ENCODE measurements at places on chromosomes 6 and 20.

DNA sequence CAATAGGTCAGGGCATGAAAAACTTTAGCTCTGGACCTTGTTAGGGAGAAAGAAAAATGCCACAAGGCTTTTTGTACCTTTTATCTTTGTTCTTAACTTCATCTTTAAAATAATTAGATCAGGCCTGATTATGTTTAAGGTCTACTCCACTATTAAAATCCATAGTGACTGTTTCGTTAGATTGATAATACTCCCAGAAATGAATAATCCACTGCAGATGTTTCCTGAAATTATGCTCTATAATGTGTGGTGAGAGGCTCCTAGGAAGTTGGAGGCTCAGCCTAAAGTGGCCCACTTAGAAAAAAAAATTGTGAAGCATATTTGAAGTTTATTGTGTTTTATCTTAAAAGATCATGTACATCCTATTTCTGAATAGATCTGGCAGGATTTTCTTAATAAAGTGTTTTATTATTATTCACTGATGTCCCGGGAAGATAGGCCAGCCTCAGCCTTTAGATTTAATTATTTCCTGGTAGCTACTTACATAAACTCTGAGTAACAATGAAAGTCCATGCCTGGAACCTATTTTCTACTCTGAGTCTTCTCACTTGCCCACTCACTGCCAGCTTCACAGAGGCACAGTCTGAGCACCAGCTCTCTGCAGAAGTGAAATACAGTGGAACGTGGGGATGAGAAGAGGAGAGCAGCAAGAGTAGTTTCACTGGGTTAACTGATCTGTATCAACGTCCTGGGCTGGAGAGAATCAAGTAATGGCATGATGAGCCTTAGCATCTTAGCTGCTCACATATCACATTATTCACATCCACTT, 126.8 kb upstream of the TMEM170B start:
- no peak for DNase-seq

DNA sequence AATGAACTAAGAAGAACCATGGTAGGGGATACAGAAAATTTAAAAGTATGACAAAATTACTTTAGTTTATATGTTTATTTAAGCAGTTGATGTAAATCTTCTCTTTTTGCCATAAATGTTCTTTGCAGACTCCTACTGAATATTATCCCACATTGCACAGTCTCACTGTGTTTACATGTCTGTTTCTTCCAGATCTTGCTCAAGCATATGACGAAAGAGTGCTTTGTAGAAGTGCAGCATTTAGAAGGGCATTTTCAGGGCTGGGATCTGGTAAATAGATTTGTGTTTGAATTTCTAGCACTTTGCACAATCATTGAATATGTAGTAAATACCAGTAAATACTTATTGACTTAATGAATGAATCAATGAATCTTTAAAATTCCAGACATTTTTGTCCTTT, 152.0 kb upstream of the EPHA7 start:
- DNase-seq, result no peak

- DNase-seq, result no peak
Observed at GRCh38 chr20:4119854-4120209, 104.5 kb upstream of the RNF24 start.

DNA sequence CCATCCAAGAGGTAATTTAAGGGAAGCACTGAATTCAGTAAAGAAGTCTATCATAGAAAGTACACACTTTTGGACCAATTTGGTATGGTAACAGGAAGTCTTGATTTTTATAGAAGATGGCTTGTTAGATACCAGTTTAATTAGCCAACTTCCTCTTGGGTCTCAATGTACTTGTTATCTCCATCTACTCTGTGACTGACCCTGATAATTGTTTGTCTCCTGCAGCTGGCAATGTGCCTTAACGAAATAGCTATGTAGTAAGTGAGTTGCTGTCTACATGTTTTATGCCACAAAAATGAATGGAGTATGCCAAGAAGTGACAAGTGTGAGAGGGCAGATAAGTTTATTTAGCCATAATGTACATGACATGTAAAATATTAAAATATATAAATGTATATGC, 410.5 kb upstream of the MAN1A1 start:
- no peak for DNase-seq

GRCh38 chr20:38523697-38524096, 51.1 kb downstream of the RALGAPB start:
- no peak for DNase-seq

DNA sequence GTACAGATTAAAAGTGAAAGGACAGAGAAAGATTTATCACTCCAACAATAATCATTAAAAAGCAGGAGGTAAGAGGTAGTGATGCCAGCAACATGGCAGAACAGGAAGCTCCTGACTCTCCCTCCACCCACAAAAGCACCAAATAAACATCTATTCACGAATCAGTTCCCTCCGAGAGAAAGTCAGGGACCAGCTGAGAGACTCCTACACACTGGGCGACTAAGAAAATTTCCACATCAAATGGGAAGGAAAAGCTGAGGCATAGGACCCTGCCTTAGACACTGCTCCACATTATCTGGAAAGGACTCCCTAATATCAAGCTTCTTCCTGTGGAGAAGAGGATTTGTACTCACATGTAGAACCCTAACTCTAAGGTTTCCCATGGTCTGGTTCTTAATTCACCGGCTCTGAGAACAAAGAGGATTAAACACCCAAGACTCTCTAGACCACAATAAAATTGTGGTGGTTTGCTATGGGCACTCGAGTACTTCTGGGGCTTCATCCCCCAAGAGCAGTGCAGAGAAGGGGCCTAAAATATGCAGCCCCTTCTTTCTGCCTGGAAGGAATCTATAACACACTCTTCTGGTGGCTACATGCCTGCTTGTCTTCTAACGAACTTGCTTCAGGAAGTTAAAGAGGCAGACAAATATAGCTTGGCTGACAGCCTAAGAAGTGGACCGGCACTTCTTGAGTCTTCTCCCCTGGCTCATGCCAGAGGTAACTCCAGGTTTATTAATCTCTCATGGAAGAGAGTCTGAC, 29.4 kb upstream of the ASF1A start:
- DNase-seq, result peak; percentile 9

GRCh38 chr20:23586735-23587525, 18.6 kb upstream of the CST9L start:
- DNase-seq, result no peak

DNA sequence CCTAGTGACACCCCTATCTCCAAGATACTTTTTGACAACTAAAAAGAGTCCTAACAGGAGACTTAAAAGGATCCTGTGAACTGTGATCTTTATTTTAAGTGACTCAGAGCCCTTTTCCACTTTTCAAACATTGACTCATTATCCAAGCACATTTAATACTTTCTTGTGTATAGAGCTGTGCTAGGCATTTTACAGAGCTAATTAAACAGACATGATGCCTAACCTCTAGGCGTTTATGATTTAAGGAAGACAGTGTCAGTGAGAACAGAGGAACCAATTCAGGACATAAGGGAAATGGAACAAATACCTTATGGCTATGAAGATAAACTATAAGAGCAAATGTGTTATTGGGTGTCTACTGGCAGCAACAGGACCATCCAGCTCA, 282.6 kb downstream of the TPBG start:
- DNase-seq, result no peak

All from MV-4-11 (cell line).